NCI-H1930 (cell line): ENCODE measurements at places on chromosomes 5 and 9.

- DNase-seq: no peak
These were observed 74.0 kb upstream of the TRPC7 start for GRCh38 chr5:136439367-136439766.

GRCh38 chr5:175588709-175589429 is 69.0 kb upstream of the HRH2 start:
- no peak for DNase-seq

DNA sequence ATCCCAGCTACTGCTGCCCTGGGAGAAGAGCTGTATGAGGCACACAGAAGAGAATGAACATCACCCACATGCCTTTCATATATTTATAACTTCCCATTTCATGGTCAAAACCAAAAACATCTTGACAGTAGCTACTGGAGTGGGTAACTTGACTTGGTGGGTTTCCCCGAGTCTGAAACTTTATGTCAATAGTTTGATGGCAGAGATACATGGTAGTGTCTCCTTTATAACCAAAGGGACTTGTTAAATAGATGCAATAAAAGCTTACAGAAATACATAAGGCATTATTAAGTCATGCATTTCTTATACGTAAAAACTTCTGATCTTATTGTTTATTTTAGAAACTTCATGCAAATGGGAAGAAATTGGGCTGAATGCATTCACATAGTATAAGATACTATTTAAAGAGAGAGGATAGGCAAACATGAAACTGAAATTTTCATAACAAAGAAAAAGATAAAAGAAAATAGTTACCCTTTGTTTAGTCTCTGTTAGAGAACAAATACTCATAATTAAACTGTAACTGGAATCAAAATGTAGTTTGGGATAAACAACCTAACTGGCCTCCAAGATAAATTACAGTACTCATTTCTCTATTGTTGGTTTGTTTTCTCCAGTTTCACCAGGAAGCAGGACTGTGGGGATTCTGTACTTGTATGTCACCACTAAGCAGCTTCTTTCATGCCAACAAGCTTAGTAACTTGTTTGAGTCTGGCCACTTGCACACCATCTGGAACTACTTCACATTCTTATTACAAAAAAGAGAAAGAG is 459.3 kb upstream of the MEF2C start:
- DNase-seq: no peak

DNA sequence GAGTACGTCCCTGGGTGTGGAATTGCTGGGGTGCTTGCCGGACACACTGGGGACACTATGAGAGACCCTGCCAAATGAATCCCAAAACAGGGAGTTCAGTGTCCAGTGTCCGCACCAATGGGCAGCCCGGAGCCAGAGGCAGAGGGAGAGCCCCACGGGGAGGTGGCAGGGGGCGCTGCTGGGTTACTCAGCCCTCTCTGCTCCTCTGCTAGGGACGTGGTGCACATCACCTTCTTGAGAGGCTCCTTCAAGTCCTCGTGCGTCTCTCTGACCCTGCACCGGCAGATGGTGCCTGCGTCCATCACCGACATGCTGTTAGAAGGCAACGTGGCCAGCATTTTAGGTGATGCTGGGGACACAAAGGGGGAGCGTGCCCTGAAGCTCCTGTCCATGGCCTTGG is 20.8 kb downstream of the STKLD1 start:
- no peak for DNase-seq
